Kidney epithelial cell (primary cell): ENCODE measurements at places on chromosomes 2 and 18. TPM values are rescaled to one million over a fixed set of nuclear protein-coding genes. Genes with fewer than 3 reads are reported as not detected.

The FEV gene
- not detected in 2 replicates for total RNA-seq

The ZNF513 gene
- 10.3 and 11.5 TPM in 2 replicates for total RNA-seq

The NCKAP5 gene
- total RNA-seq: 0.33 and 0.82 TPM in 2 replicates

The KIF5C gene
- total RNA-seq: 7.0 and 8.7 TPM in 2 replicates

DNA sequence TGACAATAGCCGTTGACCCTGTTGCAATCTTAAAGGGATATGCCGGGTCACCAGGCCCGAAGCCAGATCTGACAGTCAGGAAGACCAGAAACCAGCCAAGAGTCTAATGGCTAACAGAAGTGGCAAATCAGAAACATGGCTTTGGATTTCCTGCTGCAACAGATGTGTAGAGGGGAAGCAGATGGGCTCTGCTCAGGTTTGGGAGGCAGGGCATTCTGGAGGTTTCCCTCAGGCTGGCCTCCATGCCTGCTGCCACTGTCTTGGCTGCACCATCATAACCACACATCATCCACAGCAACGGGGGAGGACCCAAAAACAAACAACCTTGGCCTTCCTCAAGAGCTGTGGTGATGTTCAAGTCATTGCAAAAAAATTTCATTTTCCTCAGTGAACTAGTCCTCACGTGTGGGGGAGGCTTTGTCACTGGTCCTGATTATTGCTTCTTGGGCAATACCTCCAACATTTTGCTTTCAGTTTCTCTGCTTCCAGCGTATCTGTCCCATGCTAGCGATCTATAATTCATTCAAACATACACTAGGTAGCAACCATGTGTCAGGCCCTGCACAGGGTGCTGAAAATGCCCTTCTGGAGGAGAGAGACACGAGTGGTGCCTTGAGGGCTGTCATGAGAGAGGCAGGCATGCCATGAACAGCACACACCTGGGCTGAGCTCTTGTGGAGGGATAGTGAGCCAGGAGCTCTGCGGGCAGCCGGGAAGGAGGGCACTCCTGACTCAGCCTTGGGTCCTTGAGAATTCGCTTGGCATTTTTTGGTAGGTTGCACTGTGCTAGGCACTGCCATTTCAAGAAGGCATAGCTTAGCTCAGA is 48.2 kb upstream of the LGALSL start:
- peak; percentile 49 for DNase-seq

GRCh38 chr18:5630057-5630899 is 86.5 kb upstream of the EPB41L3 start:
- no peak for DNase-seq
